ENCODE measurements at places on chromosomes 12 and 14. TPM values are rescaled to one million over a fixed set of nuclear protein-coding genes. Genes with fewer than 3 reads are reported as not detected.
A peak's percentile ranks its signal among the peaks of the same experiment; 100 is the strongest.

DNA sequence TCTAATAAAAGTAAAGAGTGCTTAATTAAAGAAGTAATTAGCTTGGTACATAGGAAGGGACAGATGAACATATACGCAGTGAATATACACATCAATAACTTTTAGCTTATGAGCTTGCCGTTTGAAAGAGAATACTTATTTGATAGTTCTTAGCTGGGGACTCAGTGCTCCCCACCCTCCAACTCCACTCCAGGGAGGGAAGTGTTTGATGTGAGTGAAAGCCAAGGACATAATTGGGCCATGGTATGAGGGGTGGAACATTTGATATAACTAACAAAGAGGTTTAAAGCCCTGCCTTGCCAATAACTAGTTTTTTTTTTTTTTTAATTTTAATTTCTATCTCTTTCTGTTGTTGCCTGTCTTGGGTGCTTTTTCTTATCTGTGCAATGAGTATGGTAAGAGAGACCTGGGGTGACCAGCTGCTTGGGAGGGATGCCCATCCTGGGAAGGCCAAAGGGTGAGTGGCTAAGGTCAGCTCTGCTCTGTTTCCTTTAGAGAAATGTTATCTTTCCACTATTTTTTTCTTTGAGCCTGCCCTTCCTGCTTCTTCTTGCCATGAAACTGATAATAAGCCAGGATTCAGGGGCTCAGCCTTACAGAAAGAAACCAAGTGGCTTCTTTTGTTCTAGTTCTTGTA lies 132.8 kb upstream of the CPSF6 start:
- no peak for DNase-seq

GRCh38 chr12:70920251-70920851 lies at the start of gene PTPRR:
Gene PTPRR (minus strand): TSS chr12:70920738. CDS start chr12:70920390, 348 bp downstream.
- DNase-seq, result no peak

DNA sequence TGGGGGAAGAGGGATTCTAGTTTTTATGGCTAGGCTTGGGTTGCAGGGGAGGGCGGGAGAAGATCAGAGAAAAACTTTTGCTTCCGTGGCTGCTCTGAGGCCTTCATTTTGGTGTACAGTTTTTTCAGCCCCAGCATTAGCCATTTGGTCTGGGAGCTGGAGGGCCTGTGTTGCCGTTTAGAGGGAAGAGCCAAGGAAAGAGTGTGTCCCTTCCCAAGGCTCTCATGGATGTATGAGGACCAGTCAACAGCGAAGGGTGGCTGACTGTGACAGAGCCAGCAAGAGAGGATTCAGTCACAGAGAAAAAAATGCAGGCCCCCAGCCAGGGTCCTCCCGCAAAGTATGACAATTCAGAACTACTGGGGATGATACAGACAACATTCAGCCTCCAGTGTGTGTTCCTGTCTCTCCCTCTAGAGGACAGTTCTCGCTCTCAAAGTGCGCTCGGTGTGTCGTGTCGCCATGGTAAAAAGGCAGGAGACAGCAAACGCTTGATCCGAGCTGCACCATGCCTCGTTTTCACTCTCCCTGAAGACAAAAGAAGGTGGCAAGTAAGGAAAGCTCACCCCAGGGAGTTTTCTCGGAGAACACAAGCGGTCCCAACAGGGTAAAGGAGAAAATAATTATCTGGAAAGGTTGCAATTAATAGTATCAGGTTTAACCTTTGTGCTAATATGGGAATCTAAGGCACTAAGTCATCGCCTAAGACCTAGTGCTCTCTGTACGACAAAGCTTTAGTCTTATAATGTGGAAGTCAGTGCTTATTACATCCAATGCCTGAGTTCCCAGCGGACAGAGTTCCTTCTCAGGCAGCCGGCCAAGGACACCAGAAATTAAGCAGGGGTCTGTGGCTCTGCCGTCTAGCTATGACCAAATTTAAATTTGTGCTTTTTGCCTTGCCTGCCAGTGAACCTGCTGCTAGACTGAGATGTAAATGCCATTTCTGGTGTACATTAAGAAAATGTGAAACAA lies 157.3 kb upstream of the PLXNC1 start:
- no peak for DNase-seq

DNA sequence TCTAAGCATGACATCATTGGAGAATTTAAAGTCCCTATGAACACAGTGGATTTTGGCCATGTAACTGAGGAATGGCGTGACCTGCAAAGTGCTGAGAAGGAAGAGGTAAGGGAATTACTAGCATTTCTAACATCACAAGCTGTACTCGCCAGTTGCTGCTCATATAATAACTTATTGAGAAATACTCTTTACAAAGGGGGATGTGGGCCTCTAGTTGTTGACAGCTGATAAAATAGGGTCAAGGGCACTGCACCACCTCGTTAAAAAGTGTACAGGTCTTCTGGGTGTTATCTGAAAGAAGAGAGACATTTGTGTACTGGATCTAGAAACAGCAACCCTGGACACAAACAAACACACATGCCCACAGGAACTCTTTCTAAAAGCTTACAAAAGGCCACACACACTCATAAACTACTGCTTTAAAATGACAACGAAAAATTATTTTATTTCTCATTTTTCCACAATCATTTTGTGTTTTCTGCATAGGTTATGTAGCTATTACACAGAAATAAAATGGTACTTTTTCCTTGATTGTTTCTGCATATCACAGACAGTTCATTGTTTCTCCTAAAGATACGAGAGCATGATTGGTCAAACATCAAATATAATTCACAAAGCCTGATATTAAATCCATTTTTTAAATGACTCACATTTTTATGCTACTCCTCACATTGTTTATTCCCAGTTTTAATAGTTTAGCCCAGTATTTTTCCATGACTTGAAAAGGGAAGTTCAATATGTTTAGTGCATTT lies 391.1 kb downstream of the PAWR start:
- DNase-seq, result no peak

- peak; percentile 80 for DNase-seq
Measured at GRCh38 chr12:67920413-67920812, 68.8 kb upstream of the IFNG-AS1 start.

DNA sequence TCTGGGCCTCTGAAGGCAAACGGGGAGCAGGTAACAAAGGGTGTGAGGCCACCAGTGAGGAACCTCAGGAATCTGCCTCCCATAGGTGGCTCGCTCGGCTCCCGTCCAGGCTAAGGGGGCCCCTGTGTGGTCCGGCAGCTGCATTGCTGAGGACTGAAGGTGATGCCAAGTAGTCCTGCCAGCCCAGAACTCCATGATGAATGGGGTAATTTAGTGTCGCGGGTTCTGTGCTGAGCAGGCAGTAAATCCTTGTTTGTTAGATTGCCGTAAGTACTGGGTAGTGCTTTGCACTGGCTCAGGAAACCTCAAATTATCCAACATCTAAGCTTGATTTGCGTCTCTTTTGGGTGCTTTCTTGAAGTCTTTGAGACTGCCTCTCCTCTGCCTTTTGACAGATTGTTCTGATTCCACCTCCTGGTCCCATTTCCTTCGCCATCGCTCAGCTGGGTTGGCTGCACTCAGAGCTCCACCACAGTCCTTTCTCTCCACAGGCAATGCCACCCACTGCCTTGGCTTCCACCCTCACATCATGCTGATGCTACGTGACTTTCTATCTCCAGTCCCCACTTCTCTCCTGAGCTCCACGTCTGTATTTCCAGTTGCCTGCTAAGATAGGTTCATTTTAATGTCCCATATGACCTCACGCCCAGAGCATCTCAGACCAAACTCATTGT lies 392.0 kb downstream of the FUT8 start:
- no peak for DNase-seq

CCND2 gene
- total RNA-seq, result not detected

KLHDC1 gene
- 0.07 TPM for total RNA-seq

C14orf180 gene
- total RNA-seq, result not detected

ASIC1 gene
- 6.3 TPM for total RNA-seq

Data from PC-3 (cell line).